ENCODE measurements at places on chromosomes 1 and 21.

DNA sequence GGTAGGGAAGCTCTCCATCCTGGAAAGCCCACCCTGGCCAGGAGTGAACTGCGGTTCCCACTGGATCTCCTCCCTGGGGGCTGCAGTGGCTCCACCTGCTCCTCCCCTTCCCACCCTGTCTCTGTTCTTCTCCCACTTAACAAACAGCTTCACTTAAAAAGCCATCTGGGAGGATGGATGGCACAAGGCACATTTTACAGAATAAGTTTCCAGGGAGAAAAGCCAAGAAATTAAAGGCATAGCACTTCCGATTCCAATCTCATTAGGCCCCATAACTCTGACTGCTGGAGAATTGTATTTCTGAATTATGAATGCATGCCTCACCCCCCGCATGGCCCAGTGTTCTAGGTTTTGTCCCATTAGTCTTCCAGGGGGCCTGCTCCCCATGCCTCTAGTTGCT is 718.3 kb downstream of the PTPRU start:
- no peak for DNase-seq

- no peak for DNase-seq
Measured at GRCh38 chr1:68363339-68363738, 86.4 kb downstream of the RPE65 start.

GRCh38 chr1:80054129-80054528 is 1047.6 kb upstream of the ADGRL4 start:
- DNase-seq, result peak; percentile 68

GRCh38 chr1:150118716-150119115 is 31.0 kb upstream of the PLEKHO1 start:
- no peak for DNase-seq

DNA sequence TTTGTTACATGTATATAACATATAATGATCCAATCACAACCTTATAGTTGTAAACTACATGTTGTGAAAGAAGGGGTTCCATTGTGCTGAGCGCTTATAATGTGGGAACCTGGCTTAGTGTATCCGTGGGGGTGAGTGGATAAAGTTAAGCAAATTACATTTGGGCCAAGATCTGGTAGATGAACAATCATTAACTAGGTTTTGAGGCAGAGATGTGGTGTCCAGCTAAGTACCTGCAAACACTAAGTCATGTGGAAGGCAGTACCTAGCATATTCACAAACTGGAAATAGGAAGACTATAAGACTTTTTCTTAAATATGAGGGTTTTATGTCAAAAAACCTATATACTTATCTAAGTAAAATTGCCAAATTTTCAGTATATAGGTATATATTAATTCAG is 167.2 kb upstream of the PDE4B start:
- DNase-seq, result no peak

DNA sequence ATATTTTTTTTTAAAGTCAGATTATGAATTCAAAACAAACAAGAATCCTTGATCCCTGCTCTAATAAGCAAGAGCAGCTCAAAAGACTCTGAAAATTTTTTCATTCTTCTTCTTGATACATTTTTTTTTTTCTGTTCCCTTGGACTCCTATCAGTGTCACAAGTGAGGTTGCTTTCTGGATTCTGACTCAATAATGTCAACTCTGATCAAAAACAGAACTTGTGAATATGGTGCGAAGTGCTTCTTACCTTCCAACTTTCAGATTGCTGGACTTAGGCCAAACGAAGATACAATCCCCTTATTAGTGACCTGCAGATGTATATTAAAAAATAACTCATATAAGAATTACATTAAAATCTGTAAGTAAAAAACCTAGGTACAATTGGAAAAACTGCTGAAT is 136.1 kb downstream of the GPATCH2 start:
- DNase-seq, result no peak

DNA sequence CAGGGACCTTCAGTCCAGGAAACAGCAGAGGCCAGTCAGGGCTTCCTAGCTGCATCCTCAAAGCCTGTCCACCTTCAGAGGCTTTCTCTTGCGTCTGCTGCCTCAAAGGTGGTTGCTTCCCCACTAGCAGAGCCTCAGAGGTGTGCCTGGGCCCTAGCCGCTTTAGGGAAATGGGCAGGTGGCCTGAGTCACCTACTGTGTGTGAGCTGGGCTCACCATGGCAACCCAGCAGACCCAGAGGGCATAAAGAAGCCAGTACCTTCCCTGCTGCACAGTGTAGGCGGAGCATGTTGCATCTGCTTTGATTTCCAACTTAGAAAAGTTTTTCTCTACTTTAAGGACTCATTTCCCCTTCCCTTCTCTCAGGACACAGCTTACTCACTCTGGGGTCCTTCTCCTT is 12.5 kb downstream of the SLC9A1 start:
- no peak for DNase-seq

DNA sequence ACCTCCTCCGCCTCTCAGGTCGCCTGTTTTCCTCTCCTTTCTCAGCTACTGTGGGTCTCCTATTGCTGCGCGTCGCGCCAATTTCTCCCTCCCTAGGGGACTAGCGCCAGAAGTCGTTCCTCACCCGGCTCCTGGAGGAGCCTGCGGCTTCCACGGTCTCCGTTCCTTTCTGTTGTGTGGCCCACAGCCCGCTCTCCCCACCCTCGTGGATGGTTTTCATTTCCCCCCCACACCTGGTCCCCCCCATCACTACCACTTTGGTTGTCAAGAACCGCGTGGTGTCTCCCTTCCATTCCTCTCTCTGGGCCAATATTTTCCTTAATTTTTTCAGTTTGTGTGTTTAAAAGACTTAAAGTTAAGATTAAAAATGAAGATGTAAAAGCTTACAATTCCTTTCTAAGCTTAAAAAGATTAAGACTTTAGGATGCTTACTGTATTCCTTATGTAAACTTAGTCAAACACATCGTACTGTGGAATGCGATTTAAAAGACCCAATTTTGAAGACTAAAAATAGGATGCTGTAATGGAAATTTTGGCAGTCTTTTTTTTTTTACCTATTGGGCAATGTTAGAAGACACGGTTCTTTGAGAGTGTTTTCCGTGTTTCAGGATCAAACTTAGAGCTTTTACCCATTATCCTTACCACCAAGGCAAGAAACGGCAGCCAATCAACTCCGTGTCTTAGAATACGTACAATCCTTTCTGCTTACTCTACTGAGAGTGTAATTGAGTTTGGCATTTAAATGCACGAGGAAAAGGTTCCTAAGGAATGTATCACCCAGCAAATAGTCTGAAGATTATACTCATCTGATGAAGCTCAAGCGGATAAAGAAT is 773 bp downstream of the CNST start:
- DNase-seq, result peak; percentile 23

DNA sequence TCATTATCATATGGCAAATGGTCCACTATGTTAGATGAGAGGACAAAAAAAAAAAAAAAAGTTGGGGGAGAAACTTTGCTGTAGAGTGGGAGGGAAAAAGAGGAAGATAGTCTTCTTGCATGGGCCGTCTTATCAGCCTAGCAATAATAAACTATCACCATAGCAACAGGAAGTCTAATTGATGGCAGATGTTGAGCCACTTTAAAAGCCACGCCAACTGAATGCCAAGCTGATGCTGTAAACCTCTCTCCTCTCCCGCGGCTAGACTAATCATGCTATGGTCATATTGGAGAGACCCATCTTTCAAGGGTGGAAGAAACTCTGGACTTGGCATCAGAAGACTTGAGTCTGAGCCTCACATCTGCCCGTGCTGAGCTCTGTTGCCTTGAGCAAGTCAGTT is 122.2 kb upstream of the HOOK1 start:
- no peak for DNase-seq

DNA sequence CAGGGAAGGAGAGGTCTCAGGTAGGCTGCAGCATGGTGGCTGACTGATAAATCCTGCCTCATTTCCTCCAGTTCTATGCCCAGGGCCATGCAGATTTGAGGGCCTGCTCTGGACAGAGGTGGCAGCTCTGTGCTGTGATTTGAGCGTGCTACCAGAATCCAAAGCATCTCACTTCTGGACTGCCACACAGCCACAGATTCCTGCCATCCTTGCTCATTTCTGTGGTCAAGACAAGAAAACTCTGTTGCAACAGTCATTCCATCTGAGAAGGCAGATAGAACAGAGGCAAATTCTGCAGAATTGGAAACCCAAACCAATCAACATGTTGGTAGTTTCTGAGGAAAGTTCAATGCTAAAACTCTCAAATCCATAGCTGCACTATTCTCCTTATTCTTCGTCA is 102.8 kb upstream of the GALNT2 start:
- DNase-seq, result no peak

GRCh38 chr1:62286786-62287224 is 32.4 kb downstream of the KANK4 start:
- no peak for DNase-seq

DNA sequence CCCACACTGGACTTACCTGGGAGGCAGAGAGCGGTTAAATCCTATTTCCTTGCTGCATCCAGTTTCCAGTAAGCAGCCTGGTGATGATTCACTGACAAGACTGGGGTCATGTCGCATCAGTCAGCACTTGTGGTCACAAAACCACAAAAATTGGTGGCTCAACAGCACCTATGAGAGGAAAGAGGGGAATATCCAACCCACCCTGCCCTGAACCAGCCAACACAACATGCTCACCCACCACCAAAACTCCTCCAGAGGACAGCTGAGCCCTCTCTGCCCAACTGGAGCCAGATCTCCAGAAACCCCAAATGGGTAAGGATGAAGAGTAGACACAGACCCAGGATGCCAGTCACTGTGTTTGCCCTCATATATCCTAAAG is 64.0 kb downstream of the CD46 start:
- no peak for DNase-seq

GRCh38 chr1:24393892-24394291 is 19.7 kb downstream of the STPG1 start:
- peak; percentile 47 for DNase-seq

DNA sequence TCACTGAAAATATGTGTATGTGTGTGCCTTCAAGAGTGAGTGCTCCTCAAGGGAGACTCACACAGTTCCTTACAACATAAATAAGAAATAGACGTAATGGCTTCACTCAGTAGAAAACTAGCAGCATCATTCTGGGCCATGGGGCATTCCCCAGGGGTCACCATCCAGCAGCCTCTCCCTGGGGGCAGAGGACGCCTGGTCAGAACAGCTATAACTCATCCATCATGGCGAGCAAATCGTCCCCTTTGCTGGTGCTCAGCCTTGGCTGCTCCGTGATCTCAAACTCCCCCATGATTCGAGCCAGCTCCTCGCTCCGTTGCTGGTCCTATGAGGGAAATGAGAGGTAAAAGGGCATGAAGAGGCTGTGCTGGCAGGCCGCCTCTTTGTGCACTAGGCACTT is 20.2 kb upstream of the LSM10 start:
- no peak for DNase-seq

- no peak for DNase-seq
Measured at GRCh38 chr1:180579961-180580611, 21.3 kb downstream of the OVAAL start.

DNA sequence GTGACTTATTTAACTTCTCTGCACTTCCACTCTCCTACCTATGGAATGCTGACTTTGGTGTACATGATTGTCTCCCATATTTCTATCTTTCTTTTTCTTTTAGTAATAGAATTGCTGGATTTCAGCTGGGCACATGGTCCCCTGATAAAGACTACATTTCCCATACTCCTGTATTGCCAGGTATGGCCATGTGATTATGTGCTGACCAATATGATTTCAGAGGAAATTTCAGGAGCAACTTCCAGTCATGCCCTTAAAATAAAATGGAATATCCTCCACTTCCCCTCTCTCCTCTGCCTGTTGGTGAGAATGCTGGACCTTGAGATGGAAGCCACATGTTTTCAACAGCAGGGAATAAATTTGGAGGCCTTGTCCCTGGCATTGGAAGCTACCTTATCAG is 130.7 kb upstream of the IGSF21 start:
- no peak for DNase-seq

DNA sequence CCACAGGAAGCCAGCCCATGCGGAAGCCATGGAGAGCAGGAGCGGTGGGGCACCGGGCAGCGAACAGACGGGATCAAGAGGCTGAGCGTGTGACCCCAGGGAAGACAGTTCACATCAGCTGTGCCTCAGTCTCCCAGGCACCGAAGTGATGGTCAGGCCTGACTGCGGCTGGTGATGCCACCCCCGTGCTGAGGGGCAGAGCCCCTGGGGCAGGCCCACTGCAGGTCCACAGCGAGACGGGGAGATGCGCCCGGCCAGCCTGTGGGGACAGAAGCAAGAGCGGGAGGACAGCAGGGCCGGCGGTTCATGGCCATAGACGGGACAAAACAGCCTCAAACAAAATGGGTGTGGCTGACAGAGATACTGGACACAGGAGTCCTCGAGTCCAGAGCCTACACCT is 93.8 kb downstream of the RIPK4 start:
- no peak for DNase-seq

- no peak for DNase-seq
Measured at GRCh38 chr1:76129731-76130130, 55.2 kb downstream of the ST6GALNAC3 start.

DNA sequence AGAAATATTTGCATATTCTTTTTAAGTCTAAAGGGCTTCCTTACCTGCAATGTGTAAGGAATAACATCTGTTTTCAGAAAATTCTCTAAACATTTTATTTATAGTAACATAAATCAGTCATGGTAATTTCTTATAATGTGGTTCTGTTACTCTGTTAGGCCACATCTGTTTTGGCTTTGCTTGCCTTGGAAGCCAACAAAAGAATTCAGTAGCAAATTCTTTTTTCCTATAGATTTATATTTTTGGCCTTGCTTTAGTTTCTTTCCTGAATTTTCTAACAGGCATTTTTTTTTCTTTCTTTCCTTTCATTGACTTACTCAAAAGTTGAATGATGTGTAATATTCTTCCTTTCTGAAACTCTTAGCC is 72.2 kb downstream of the OSBPL9 start:
- DNase-seq, result no peak

GRCh38 chr21:45938811-45939520 is 42.6 kb upstream of the COL6A1 start:
- DNase-seq, result no peak

DNA sequence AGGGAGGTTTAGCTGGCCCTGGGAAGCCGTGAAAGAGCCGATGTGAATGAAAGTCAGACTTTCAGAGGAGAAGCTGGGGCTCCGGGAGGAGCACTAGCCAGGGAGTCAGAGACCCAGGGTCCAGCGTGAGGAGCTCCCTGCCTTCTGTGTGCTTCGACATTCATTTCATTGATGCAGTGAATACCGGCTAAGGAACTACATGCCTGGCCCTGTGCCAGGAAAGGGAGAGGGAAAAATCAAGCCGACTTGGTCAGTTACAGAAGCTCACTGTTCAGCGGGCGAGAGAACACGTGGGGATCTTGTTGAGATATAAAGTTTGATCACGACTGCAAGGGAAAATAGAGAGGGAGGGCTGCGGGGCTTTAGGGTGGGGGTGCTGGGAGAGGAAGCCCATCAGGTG is 76.7 kb upstream of the RUNX3 start:
- DNase-seq, result no peak

GRCh38 chr1:166972193-166972592 is 3.1 kb downstream of the ILDR2 start:
- no peak for DNase-seq

GRCh38 chr1:233424779-233425178 is 97.3 kb downstream of the MAP3K21 start:
- DNase-seq, result no peak

- DNase-seq, result no peak
Measured at GRCh38 chr21:28805885-28806284, 186.8 kb downstream of the LTN1 start.

GRCh38 chr1:147168626-147169058 is 3.6 kb downstream of the PRKAB2 start:
- DNase-seq, result no peak

GRCh38 chr21:34865400-34866241 is 183.5 kb downstream of the RUNX1 start:
- no peak for DNase-seq

All from A549 (cell line).